ENCODE measurements at places on chromosomes 4 and X. TPM values are rescaled to one million over a fixed set of nuclear protein-coding genes. Genes with fewer than 3 reads are reported as not detected.

Gene DDIT4L
- total RNA-seq: 17.7 TPM

Gene BTC
- total RNA-seq: not detected

Gene N4BP2
- 15.4 TPM for total RNA-seq

Gene ZNF185
- 4.7 TPM for total RNA-seq

Gene ADH1C
- 1.4 TPM for total RNA-seq

Gene XG
- total RNA-seq: 13.8 TPM

Gene MAGEA9B
- not detected for total RNA-seq

Gene PNMA6F
- not detected for total RNA-seq

Gene HS3ST1
- 2.5 TPM for total RNA-seq

Gene MXD4
- 73.5 TPM for total RNA-seq

DNA sequence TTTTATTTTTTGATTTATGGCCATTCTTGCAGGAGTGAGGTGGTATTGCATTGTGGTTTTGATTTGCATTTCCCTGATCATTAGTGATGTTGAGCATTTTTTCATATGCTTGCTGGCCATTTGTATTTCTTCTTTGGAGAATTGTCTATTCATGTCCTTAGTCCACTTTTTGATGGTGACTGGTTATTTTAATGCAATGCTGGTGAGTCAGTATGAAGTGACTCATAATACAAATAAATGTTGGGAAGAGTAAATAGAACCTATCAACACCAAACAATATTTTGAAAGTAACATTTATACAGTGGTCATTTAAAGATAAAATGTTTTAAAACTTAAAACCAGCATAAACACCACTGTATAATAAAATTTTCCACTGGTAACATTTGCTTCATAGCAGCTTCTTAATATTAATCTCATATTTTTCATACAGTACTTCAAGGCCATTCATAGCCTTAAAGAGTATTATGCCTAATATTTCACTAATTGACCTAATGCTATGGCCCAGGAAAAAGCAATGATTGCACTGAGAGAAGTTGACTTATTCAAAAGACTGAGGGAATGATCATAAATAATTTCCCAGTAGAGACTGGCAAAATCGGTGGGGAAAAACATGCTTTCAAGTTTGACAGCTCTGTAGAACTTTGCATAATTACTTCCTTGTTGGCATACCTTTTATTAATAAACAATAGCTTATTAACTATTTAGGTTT lies 33.9 kb downstream of the CASK start:
- peak; percentile 14 for DNase-seq

- no peak for DNase-seq
Measured at GRCh38 chr4:186739802-186740434, 16.3 kb upstream of the FAT1 start.

- no peak for DNase-seq
Measured at GRCh38 chrX:48933757-48934156, 14.9 kb upstream of the PIM2 start.

DNA sequence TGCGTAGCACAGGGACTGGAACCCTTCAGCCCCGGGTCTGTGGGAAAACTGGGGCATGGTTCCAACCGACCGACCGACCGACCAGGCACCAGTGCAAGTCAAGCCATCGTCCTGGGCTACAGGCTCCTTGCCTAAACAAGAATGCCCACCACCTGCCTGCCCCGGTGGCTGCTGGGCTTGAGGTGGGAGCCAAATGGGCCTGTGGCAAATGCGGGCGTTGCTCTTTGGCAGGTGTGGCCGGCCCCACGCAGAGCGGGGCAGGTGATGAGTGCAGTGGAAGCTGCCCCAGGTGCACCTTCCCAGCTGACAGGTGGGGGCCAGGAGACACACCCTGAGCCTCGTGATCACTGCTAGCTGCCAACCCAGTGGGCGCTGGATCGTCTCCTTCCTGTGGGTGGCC lies 77.9 kb downstream of the MTMR1 start:
- no peak for DNase-seq

DNA sequence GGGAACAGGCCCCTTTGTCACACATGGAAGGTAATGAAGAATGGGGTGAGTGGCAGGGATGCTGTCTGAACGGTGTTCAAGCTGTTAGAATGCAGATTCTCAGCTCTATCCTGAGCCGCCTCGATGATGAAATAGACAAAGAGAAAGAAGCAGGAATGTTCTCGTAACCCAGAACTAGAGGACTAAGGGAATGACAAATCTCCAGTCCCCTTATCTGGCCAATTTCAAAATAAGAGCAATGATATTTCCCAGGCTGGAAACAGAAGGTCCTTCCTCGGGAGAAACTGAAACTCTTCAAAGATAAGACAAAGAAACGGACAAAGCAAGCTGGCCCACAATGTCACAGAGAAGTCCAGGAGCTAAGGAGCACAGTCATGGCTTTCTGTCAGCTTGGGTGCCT lies 29.5 kb upstream of the MTNR1A start:
- DNase-seq: peak; percentile 7

DNA sequence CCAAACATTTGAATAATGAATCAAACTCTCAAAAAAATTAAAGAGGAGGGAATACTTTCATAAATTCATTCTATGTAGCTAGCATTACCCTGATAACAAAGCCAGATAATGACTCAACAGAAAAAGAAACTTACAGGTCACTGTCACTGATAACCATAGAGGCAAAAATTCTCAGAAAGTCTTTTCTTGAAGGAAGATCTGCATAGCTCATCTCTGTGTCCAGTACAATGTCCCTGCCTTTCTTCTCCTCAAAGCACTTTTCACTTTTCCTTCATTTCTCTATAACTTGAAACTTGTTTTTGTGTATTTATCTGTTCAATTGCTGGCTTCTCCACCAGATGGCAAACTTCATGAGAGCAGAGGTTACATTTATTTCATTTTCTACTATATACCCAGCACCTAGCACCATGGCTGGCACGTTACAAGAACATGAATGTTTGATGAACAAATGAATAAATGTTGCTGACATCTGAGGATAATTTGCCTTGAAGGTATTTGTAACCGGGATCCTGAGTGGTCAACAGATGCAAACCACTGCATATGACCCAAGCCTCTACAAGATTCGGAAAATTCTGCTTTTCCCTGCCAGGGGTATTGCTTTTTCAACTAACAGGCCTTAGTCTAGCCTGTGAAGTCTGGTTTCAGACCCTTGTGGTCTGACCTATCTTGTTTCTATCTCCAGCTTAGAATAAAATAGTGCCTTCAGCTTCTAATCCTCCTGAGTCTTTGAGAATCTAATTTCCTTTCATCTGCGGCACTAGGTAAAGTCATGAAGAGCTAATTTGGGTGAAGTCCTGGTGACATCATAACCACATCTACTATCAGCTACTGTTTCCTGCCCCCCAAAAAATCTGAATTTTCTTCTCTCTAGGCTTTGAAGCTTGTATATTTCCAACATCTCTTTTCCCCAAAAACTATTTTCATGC lies 52.5 kb upstream of the ANTXR2 start:
- DNase-seq: peak; percentile 71

DNA sequence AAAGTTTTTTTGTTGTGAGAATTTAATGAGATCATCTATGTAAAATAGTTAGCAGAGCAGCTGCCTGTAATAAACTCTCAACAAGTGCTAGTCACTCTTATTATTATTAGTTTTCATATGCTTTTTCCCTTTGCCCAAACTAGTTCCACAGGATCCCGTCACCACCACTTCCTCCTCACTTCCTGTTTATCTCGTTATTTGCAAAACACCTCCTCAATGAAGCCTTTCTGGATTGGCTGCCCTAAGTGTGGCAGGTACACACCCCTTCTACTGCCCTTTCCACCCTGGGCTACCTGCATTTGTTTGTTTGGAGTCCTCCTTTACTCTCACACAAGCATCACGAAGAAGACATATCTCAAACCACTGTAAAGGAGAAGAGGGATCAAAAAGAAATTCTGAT lies 54.4 kb upstream of the KLF3 start:
- DNase-seq: no peak

DNA sequence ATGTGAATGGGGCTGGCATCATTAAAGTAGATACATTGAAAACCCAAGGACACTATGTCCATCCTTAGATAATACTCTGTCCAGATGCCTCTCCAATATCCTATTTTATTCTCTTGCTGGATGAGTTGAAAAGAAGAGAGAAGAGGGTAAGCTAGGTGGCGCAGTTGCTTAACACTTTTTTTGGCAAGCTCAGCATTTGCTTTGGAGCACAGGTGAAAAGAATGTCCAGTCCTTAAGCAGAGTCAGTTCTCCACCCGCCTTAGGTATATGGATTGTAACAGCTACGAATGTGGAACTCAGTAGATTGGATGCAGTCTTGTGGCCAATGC lies 208.4 kb downstream of the NWD2 start:
- DNase-seq: peak; percentile 65

- DNase-seq: no peak
Measured at GRCh38 chr4:84146300-84146959, 352.7 kb downstream of the NKX6-1 start.

GRCh38 chr4:8477676-8478075 lies 37.1 kb downstream of the TRMT44 start:
- DNase-seq: no peak

- no peak for DNase-seq
Measured at GRCh38 chrX:136528645-136529315, 3.2 kb upstream of the VGLL1 start.

DNA sequence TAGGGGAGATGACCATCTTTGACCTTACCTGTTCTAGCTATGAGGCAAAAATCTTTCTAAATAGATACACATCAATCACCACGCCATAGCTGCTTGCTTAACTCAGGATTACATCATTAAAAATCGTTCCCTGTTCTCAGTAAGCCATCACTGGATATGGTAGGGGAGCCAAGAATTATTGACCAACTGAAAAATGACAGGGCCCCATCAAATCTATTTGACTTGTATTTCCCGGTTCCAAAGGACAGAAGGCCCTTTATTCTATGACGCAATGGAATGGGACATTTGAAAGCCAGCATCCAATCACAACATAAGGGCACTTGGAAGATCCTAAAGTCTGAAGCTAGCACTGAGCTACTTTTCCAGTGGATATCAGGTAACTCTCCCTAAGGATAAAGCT lies 75.6 kb upstream of the NOCT start:
- DNase-seq: no peak

GRCh38 chrX:80807606-80807991 lies 2.1 kb downstream of the BRWD3 start:
- DNase-seq: peak; percentile 10

DNA sequence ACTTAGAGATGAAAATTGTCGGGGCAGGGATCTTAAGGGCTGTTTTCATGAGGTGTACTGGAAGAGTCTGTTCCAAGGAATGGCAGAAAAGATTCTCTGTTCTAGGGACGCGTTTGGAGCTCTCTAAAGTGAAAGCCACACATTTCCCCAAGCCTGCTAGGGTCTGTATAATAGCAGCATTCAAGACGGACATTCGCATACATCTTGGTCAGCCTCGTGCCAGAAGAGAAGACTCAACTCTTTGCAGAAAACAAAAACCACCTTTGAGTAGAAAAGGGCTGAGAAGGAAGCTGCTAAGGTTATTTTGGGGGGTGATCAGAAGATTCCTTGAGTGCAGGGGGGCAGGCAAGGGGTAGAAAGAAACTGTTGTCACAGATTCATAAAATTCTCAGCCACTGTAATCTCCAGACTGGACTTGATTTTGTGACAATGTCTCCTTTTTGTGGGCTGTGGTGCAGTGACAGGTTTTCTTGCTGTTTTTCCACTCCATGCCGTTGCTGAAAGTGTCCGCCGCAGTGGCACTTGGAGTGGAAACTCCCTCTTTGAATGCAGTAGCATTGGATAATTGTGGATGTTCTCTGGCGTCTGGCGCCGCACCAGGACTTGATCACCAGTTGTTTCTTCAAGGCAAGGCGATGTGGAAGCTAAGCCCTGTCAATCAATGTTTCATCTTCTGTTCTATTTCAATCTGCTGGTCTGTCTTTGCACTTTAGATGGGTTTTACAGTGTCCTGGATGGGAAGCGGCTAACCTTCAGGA lies 2.9 kb downstream of the GYG2 start:
- no peak for DNase-seq

GRCh38 chr4:17912011-17912410 lies 101.2 kb downstream of the NCAPG start:
- DNase-seq: no peak

DNA sequence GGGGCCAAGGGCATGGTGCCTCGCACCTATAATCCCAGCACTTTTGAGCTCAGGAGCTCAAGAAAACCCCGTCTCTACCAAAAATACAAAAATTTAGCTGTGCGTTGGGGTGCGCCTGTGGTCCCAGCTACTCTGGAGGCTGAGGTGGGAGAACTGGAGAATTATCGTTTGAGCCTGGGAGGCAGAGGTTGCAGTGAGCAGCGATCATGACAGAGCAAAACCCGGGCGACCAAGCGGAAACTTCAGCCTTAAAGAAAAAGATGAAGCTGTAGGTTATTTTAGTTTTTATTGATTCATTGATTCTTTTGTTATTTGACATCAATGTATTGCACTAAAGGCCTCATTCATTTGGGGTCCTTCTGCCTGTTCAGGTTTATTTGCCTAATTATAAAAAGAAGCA lies 5.4 kb downstream of the TMPRSS11F start:
- no peak for DNase-seq

Data from fibroblast of the aortic adventitia (primary cell).